ENCODE measurements at places on chromosomes 6 and 20.

DNA sequence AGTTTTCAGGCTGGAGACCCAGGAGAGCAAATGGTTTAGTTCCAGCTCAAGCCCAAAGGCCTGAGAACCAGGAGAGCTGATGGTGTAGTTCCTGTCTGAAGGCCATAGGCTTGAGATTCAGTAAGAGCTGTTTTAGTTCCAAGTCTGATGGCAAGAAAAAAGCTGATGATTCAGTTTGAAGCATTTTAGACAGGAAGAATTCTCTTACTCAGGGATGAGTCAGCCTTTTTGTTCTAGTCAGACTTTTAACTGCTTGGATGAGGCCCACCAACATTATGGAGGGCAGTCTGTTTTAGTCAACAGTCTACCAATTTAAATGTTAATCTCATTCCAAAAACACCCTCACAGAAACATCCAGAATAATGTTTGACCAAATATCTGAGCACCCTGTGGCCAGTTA, 2.5 kb downstream of the ZSCAN26 start:
- peak overlapping the region; percentile 69 for H3K27ac ChIP-seq
- H3K4me1 ChIP-seq = peaks cover 4% of the 10 kb centered on the region
- peak; percentile 90 for DNase-seq
- no peak overlapping the region for H3K4me3 ChIP-seq
- peaks cover 5% of the 10 kb centered on the region for H3K36me3 ChIP-seq

DNA sequence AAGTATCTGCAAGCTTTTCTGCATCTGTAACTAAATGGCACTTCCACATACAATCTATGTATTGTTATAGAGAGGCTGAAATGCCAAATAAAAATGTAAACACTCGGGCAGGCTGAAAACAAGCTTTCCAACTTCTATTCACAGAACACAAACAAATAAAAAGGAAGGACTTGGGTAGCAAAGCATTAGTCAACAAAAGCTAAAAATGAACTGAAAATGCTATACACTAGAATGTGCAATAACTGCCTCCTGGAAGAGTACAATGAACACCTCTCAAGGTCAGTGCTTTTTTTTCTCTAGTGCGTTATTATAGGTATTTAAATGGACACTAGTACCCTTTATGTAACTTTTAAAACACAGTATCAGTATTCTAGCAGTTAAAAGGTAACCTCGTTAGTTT, 31.4 kb downstream of the STK38 start:
- H3K36me3 ChIP-seq = peaks cover 32% of the 10 kb centered on the region
- DNase-seq = no peak
- no peak overlapping the region for H3K27ac ChIP-seq
- H3K4me3 ChIP-seq = no peak overlapping the region

GRCh38 chr6:14119784-14120183, 2.2 kb downstream of the CD83 start:
- no peak for DNase-seq
- no peak overlapping the region for H3K4me3 ChIP-seq
- H3K27ac ChIP-seq = no peak overlapping the region
- no peaks in the 10 kb centered on the region for H3K27me3 ChIP-seq

DNA sequence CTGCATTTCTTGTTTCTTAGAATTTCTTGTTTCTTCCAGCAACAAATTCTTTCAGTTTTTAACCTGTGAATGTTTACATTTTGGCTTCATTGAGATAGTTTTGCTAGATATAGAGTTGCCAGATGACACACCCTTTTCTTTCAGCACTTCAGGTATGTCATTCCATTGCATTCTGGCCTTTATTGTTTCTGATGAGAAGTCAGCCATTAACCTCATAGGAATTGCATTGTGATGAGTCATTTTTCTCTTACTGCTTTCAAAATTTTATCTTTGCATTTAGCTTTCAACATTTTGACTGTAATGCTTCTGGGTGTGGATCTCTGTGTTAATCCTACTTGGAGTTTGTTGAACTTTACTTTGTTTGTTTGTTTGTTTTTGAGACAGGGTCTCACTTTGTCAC, 440.3 kb upstream of the HS3ST5 start:
- DNase-seq = peak; percentile 6
- H3K27ac ChIP-seq = no peak overlapping the region
- H3K27me3 ChIP-seq = no peaks in the 10 kb centered on the region
- H3K36me3 ChIP-seq = no peaks in the 10 kb centered on the region
- H3K4me3 ChIP-seq = no peak overlapping the region

GRCh38 chr6:51550243-51550642, 537.2 kb downstream of the PKHD1 start:
- H3K4me1 ChIP-seq = no peaks in the 10 kb centered on the region
- H3K4me3 ChIP-seq = no peak overlapping the region
- DNase-seq = no peak
- H3K27me3 ChIP-seq = no peaks in the 10 kb centered on the region
- H3K27ac ChIP-seq = no peak overlapping the region

GRCh38 chr6:40642190-40642589, 55.0 kb upstream of the LRFN2 start:
- H3K4me1 ChIP-seq = no peaks in the 10 kb centered on the region
- H3K27ac ChIP-seq = no peak overlapping the region
- no peaks in the 10 kb centered on the region for H3K27me3 ChIP-seq
- DNase-seq = no peak
- H3K36me3 ChIP-seq = no peaks in the 10 kb centered on the region
- no peak overlapping the region for H3K4me3 ChIP-seq

DNA sequence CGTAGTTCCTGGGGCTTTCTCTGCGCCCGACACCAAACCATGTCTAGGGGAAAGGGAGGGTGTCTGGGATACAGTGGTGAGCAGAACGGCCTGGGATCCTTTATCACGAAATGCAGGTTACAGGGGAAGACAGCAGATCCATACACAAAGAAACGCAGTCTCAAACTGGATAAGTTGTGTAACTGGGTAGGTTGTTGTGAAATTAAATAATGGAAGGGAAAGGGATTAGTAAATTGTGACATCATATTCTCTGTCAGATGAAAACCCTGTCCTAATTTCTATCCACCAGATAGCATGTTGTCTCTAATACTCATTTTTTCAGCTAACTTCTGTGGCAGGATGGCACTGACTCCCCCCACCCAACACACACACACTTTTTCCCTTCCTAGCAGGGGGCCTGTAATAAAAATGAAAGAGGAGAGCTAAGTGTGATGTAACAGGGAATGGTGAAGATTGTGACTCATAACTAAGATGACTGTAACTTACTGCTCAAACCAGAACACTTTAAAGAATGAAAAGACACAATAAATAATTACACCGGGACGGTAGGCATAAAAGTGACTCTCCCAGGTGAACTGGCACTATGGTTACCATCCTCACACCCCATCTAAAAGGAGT, 769 bp upstream of the TRPC4AP start:
- peak overlapping the region; percentile 94 for H3K27ac ChIP-seq
- no peaks in the 10 kb centered on the region for H3K27me3 ChIP-seq
- no peaks in the 10 kb centered on the region for H3K36me3 ChIP-seq

- no peak overlapping the region for H3K4me3 ChIP-seq
- H3K27me3 ChIP-seq = no peaks in the 10 kb centered on the region
- H3K4me1 ChIP-seq = no peaks in the 10 kb centered on the region
- H3K27ac ChIP-seq = no peak overlapping the region
- no peak for DNase-seq
Measured at GRCh38 chr6:89921691-89922090, 27.4 kb downstream of the GJA10 start.

DNA sequence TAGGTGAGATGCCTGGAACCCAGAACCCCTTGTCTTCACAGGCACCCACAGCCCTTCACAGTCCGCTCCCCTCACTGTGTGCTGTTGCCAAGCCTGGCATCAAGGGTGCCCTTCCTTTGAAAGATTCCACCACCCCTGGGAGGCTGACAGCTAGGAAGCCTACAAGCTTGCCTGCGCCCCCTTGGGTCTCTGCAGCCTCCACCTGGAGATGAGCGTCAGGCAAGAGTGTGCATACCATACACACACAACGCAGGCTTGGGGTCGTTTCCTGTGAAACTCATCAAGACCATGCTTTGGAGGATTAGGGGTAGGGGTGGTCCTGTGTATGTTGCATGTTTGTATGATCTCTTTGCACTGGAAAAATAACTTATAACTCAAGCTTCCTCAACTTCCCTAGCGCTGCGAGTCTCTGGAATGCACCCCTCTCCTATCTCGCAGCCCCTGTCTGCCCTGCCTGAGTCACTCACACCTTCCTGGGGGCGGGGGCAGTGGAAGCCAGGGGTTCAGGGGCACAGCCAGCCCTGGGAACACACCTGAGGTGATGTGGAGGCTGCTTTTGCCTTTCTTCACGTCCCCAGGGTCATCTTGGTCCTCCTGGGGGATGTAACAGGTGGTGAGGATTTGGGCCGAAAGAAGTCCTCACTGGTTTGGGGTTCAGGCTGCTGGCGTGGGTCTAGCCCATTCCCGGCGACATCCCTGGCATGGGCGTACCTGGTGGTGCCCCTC, 67.2 kb downstream of the SSR1 start:
- DNase-seq = no peak
- no peak overlapping the region for H3K4me3 ChIP-seq
- peaks cover 11% of the 10 kb centered on the region for H3K36me3 ChIP-seq
- no peaks in the 10 kb centered on the region for H3K27me3 ChIP-seq
- H3K27ac ChIP-seq = no peak overlapping the region
- H3K4me1 ChIP-seq = peaks cover 17% of the 10 kb centered on the region

- DNase-seq = no peak
- H3K27ac ChIP-seq = no peak overlapping the region
- H3K4me3 ChIP-seq = no peak overlapping the region
- no peaks in the 10 kb centered on the region for H3K27me3 ChIP-seq
- H3K36me3 ChIP-seq = no peaks in the 10 kb centered on the region
Measured at GRCh38 chr6:2086326-2086965, 159.0 kb downstream of the GMDS start.

GRCh38 chr6:27575594-27576361, 102.9 kb upstream of the ZNF184 start:
- no peaks in the 10 kb centered on the region for H3K4me1 ChIP-seq
- peak; percentile 1 for DNase-seq
- no peak overlapping the region for H3K27ac ChIP-seq
- no peaks in the 10 kb centered on the region for H3K36me3 ChIP-seq

- no peaks in the 10 kb centered on the region for H3K36me3 ChIP-seq
- no peak for DNase-seq
- H3K27me3 ChIP-seq = no peaks in the 10 kb centered on the region
- H3K4me3 ChIP-seq = no peak overlapping the region
- H3K4me1 ChIP-seq = peaks cover 32% of the 10 kb centered on the region
Measured at GRCh38 chr20:10711903-10712451, 38.2 kb upstream of the JAG1 start.

- no peak overlapping the region for H3K27ac ChIP-seq
- DNase-seq = no peak
- no peak overlapping the region for H3K4me3 ChIP-seq
Measured at GRCh38 chr6:168599769-168600330, 158.9 kb downstream of the SMOC2 start.

DNA sequence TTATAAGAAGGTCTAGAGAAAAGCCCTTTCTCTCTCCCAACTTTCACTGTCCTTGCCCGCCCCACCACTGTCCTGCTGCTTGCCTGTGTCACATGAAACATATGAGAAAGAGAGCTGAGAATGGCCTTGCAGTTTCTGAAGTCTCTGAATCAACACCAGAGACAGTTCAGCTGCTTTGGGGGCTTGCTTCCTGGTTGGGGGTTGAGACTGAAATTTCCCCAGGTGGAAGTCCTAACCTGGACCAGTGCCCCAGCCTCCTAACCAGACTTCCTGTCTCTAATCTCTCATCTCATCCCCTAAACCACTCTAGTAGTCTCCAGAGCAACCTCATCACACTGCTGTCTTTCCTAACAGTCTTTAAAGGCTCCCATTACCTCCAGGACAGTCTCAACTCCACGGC, 10.7 kb downstream of the TRAM2 start:
- peak overlapping the region; percentile 83 for H3K27ac ChIP-seq
- H3K27me3 ChIP-seq = no peaks in the 10 kb centered on the region
- no peak for DNase-seq
- H3K4me1 ChIP-seq = peaks cover 47% of the 10 kb centered on the region
- H3K4me3 ChIP-seq = no peak overlapping the region
- no peaks in the 10 kb centered on the region for H3K36me3 ChIP-seq

- no peak overlapping the region for H3K4me3 ChIP-seq
- DNase-seq = peak; percentile 69
- no peaks in the 10 kb centered on the region for H3K4me1 ChIP-seq
- no peaks in the 10 kb centered on the region for H3K36me3 ChIP-seq
- H3K27me3 ChIP-seq = no peaks in the 10 kb centered on the region
Measured at GRCh38 chr6:147000545-147001488, 203.4 kb upstream of the STXBP5 start.

DNA sequence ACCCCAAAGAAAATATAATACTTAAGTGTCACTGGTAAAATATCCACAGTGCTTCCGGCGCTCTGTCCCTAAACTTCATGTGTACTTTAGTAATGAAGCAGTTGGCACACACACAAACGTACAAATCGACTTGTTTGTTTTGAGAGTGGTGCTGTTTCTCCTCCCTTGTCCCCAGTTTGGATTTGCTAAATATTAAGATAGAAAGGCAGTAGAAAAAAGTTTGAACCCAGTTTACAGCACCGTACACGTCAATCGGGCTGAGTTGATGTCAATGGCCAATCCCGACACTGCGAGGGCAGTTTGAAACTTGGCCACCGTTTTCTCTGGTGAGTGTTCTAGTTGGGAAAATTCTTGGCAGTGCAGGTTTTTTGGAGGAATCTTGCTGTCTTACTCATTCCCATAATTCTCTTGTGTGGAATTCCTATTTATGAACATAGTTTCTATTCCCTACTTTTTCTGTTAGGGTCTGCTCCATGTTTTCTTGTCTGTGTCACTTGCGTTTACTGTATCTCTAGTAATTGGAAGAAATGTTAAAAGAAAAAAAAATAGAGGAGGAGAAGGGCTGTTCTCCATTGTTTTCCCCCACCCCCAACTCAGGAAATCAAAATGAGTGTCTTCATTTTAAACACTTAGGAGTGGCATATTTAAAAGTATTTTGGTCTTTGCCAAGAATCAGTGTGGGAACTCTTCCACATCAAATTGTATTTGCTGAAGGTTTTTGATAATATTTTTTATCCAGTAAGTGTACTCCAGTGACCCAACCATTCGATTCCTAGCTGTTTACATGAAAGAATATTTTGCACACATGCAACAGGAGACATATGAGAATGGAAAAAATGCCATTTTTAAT, 72.3 kb downstream of the OR2B2 start:
- H3K27me3 ChIP-seq = no peaks in the 10 kb centered on the region
- H3K4me3 ChIP-seq = peak overlapping the region; percentile 94
- H3K36me3 ChIP-seq = no peaks in the 10 kb centered on the region
- H3K4me1 ChIP-seq = peaks cover 7% of the 10 kb centered on the region
- DNase-seq = peak; percentile 86

- no peaks in the 10 kb centered on the region for H3K27me3 ChIP-seq
- no peak overlapping the region for H3K27ac ChIP-seq
- H3K4me3 ChIP-seq = no peak overlapping the region
- H3K36me3 ChIP-seq = no peaks in the 10 kb centered on the region
- peak; percentile 41 for DNase-seq
Measured at GRCh38 chr20:40945754-40946450, 82.7 kb upstream of the TOP1 start.

GRCh38 chr20:63536997-63537524, at the start of gene PTK6:
Gene PTK6, minus strand, starts transcription at chr20:63537376. Its CDS starts 62 bp downstream, at chr20:63537314.
- peaks cover 8% of the 10 kb centered on the region for H3K4me1 ChIP-seq
- no peak for DNase-seq

DNA sequence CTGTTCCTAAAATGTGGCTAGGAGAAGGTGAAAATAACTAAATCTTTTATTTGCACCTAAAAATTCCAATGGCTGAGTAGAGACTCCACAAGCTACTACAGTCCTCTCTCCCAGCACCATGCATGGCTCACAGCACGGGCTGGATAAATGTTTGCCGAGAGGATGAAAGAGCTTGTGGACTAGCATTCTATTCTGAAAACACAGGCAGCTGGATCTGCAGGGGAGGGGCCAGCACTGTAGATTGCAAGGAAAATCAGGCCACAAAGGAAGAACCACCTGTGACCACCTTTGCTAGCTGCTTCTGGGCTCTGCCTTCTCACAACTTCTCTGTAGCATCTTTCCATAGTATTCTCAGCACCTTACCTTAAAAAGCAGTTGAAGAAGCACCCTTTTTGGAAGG, 46.6 kb downstream of the CLIC5 start:
- H3K4me1 ChIP-seq = peaks cover 16% of the 10 kb centered on the region
- no peak for DNase-seq
- no peak overlapping the region for H3K27ac ChIP-seq
